ENCODE measurements at places on chromosomes 16 and 17.

DNA sequence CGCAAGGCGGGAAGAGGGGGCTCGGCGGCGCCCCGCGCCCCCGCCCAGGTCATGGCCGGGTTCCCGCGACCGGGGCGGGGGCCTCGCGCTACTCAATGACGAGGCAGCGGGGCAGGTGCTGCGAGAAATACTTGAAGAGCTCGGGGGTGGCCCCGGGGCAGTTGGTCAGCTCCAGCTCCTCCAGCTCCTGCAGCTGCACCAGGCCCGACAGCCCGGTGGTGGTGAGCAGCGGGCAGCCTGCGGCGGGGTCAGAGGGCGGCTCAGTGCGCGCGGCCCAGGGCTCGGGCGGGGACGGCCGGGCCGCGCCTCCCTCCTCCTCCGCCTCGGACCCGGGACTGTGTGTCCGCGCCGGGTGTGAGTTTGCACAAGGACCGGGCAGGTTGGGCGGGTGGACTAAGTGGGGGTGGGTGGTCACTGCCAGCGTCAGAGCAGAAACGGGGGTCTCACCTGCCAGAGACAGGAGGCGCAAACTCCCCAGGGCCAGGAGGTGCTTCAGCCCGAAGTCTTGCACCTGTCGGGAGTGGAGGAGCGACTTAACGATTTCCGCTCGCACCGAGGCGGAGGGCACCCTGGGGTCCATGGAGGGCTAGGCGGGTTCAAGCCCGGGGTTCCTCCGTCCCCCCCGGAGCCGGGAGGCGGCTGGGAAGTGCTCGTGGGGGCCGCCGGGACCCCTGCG lies 4.1 kb upstream of the WDR24 start:
- no peak for DNase-seq

- no peak for DNase-seq
These were observed 1.6 kb upstream of the FOXL1 start for GRCh38 chr16:86576591-86577313.

GRCh38 chr17:9185688-9186284 lies 164.5 kb downstream of the NTN1 start:
- DNase-seq, result no peak

GRCh38 chr17:42559075-42559474 lies 2.9 kb upstream of the COASY start:
- no peak for DNase-seq

DNA sequence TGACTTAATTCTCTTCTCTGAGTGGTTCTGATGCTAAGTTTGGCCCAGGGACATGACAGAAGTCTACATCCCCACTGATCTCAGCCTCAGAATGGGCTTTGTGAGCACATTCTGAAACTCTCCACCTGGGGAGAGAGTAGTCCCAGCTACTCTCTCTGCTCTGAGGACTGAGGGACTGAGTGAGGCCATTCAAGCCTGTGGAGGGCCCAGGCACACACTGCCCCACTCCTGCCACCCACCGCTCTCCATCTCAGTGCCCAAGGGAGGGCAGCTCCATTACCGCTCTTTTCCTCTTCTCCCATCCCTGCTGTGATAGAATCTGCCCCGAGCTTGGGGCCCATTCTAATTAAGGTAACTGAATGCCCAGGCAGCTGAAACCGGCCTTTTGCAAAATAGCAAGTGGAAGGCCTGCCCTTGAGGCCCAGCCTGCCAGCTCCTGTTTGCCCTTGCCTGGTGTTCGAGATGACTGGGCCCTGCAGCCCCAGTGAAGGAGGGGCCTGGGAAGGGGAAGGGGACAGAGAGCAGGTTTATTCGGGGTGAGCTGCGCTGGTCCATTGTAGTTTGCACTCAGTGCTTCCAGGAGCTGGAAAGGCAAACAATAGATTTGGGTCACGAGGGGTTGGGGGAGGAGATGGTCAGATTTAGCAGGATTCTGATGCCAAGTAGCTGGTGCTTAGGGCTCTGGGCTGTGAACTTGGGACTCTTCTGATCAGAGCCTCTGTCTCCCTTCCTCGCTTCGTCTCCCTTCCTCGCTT lies 76.2 kb downstream of the RAB11FIP4 start:
- no peak for DNase-seq

GRCh38 chr16:1413684-1414531 lies 596 bp downstream of the UNKL start:
- DNase-seq, result peak; percentile 25

- DNase-seq, result no peak
These were observed 6.0 kb upstream of the GLIS2 start for GRCh38 chr16:4309833-4310266.

GRCh38 chr17:74623693-74624093 lies at the start of gene CD300E:
Gene CD300E, minus strand, starts transcription at chr17:74623738. Its CDS starts 117 bp downstream, at chr17:74623621.
- no peak for DNase-seq

GRCh38 chr16:81523387-81524115 lies 78.9 kb downstream of the CMIP start:
- DNase-seq, result no peak

- no peak for DNase-seq
These were observed 4.3 kb upstream of the TLCD2 start for GRCh38 chr17:1714427-1714979.

GRCh38 chr17:77323413-77324171 lies 182.8 kb downstream of the SEC14L1 start:
- no peak for DNase-seq

GRCh38 chr16:85524365-85524629 lies 88.8 kb upstream of the GSE1 start:
- DNase-seq, result no peak

- no peak for DNase-seq
These were observed 7.1 kb upstream of the RAB40C start for GRCh38 chr16:582614-583331.

DNA sequence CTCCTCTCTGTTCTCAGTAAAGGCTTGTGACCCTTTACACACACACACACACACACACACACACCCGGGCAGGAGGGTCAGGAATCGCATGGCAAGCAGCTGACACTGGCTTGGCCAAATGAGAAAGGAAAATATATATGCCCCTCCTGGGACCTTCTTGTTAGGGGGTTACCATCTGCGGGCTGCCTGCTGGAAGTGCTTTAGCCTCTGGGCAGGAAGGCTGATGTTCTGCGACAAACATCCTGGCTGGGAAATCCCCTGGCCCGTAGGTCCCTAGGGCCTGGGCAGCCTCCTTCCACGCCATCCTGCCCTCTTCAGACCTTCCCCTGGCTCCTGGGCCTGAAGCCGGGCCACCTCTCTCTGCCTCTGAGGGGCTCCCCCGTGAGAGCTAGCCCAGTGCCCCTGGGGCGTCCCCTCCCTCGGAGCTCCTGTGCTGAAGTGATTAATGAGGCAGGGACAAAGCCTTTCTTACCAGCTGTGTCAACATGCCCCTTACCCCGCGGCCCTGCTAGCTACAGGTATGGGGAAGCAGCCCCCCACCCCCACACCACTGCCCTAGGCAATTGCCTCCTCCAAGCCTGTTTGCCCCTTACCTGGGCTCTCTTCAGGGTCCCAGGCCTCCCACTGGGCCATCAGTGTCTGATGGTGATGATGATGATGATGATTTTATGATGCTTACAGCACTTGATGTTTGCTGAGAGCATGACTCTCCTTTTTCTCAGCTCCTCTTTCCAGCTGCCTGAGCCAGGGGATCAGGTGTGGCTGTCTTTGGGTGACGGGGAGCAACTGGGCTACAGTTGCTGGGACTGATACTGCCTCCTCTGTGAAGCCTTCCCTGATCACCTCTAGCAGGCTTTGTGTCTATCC lies 32.8 kb upstream of the ETV4 start:
- DNase-seq, result no peak

DNA sequence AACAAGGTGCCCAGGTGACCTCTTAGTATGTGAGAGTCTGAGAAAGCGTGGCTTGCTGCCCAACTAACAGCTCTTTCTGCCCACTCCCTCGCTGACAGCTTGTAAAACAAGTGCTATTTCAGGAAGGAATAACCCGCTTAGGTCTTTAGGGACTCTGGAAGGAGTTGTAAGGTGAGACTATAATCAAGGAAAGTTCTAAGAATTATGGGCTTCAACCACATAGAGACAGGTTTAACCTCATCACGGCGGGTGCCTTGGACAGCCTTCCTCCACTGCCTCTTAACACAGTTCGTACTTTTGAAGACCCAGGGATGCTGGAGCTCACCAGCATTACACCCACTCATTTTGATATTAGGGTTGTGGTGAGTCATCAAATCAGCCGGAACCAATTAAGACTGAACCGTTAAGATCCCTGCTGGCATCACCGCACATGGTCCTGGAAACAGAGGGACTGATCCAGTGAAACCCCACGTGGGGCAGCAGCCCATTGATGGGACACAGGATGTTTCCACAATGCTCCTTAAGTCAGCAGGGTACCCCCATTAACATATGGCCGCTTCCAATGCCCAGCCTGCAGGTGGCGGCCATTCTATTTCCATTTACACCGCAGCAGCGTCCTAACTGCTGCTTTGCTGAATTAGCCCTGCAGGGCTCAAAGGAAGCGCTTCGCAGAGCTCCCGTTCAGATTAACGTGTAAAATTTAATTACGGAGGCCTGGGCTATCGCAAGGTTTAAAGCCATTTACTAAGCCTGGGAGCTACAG lies 176.6 kb upstream of the SDK2 start:
- DNase-seq, result no peak

- DNase-seq, result no peak
These were observed 58.1 kb downstream of the METRNL start for GRCh38 chr17:83137523-83137922.

GRCh38 chr16:79069121-79069520 lies 531.4 kb downstream of the MAF start:
- no peak for DNase-seq

GRCh38 chr17:22703786-22704441 lies 1011.6 kb downstream of the KCNJ18 start:
- no peak for DNase-seq

GRCh38 chr16:81315271-81316175 lies 761 bp downstream of the GAN start:
- peak; percentile 12 for DNase-seq

DNA sequence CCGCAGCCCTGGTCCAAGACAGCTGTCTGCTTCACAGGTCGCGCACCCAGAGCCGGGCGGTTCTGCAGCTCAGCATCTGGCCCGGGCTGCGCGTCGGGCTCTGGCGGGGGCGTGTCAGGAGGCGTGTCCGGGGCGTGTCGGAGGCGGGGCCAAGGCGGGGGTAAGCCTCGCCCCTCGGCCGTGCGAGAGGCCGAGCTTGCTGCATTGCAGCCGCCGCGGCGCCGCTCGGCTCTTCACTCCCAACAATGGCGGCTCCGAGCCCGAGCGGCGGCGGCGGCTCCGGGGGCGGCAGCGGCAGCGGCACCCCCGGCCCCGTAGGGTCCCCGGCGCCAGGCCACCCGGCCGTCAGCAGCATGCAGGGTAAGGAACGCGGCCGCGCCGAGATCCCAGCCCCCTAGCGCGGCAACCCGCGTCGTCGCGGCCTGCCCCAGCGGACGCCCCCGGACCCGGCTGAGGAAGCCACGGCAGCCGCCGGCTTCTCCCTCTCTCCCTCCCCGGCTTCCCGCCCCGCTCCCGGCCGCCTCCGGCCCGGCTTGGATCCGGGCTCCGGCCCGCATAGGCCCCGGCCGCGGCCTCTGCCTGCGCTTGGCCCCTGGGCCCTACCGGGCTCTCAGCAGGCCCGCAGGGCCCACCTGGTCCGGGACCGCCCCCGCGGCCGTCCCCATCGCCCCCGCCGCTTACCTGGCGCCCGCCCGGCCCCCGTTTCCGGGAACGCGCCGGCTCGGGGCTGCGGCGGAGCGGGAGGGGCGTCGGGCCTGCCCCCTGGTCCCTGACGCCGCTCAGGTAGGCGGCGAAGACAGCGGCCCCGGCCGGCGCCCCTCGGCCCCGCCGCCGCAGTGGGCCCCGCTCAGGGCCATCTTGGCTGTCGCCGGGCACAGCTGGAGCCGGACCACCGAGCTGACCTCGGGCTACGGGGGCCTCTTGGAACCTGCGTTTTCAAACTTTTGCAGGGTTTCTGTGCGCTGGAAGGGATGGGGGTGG lies at the start of gene MAP2K4:
Gene MAP2K4 (plus strand): TSS at position 236 of the 981 bp plus-strand sequence. CDS start 10 bp downstream, at position 246.
- peak; percentile 92 for DNase-seq

DNA sequence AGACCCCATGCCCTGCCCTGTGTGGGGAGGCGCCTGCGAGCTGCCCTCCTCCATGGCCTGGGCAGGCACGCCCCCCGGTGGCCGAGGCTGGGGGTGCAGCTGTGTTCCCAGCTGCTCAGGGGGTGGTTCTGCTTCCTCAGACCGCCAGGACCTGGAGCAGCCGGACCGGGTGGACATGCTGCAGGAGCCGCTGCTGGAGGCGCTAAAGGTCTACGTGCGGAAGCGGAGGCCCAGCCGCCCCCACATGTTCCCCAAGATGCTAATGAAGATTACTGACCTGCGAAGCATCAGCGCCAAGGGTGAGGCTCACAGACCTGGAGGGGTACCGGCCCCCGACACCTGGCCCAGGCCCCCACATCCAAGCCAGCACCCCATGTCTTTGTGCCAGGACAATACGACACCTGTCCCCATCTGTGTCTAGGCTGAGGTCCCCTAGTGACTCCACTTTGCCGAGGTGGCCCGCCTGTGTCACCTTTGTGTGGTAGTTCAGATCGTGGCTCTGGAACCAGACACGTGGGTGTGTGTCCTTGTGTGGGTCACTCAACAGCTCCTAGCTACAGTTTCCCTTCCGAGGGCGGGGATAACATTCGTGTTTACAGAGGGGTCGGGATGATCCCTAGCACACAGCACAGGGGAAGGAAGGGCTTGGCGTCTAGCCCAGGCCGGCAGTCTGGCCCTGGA lies 9.3 kb downstream of the GJD3 start:
- peak; percentile 48 for DNase-seq

GRCh38 chr17:39872751-39873150 lies 4.7 kb downstream of the ZPBP2 start:
- DNase-seq, result no peak

- DNase-seq, result no peak
These were observed 465 bp upstream of the PRSS22 start for GRCh38 chr16:2858245-2859025.

DNA sequence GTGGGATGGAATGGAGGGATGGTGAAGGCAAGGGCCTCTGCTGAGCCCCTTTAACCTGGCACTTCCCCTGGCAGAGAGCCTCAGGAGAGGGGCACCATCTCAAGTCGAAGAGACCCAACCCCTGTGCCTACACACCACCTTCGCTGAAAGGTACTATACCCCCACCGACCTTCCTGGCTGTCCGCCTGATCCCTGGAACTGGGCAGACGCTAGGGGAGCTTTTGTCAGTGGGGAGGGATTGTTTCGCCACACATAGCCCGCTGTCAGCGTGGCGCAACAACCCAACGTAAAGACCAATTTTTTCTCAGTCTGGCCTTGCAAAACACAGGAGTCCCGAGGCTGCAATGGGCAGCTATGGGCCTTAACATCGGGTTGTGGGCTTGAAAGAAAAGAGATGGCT lies 3.1 kb downstream of the PPP1R1B start:
- no peak for DNase-seq

GRCh38 chr17:81021531-81022343 lies 13.2 kb upstream of the BAIAP2 start:
- no peak for DNase-seq

GRCh38 chr17:81295676-81296381 lies 722 bp upstream of the SLC38A10 start:
- peak; percentile 15 for DNase-seq

GRCh38 chr17:4167786-4168185 lies 24.8 kb downstream of the CYB5D2 start:
- no peak for DNase-seq

DNA sequence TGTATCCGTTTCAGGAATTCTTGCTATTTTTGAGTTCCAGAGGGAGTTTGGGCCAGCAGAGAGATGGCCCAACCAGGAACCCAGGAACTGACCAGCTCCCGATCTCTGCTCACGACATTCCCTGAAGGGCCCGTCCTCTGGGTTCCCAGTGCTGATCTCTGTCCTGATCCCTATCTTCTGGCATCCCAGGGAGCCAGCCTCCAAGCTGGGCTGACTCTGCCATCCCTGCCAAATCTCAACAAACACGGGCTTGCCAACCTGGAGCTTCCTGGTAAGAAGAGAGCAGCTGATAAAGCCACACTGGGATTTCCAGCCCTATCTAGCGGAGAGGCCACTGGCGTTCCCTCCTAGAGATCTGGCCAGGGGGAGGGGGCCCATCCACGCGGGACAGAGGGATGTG lies 16.2 kb downstream of the GPRC5B start:
- no peak for DNase-seq

Data from activated CD8-positive, alpha-beta memory T cell treated with anti-CD3 and anti-CD28 coated beads for 4 hours (primary cell).